ENCODE measurements at places on chromosomes 13 and 19.
A peak's percentile ranks its signal among the peaks of the same experiment; 100 is the strongest.

DNA sequence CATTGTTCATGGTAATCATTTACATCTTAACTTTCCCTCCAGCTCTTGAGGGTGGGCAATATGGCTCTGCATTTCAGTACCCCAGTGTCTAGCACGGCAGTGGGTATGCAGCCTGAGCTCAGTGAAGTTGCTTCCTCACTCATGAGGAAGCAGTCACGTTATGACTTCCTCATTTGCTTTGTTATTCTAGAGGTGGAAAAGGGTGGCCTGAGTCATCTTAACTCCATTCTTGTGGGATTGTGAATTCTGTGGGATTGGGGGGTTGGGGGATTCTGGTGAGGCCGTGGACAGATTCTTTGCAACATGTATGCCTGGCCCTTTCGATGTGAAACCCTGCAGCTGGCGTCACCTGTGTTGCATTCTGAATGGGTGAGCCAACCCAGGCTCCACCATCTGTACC is 406.7 kb upstream of the ZNF507 start:
- no peak for DNase-seq

DNA sequence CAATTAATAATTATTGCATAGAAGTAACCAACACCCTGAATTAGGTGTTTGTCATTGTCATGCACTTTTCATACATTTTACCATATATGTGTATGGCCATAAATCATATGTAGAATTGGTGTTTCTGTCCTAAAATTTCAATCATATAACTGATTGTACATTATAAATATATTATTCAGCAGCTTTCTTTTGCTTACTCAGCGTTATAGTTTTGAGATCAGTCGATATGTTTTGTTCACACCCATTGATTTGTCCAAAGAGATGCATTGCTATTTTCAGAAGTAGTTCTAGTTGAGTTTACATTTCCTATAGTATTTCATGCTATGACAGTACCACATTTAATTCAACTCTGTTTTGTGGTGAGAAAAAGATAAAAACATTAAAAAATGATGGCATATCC is 50.5 kb upstream of the PARP4 start:
- DNase-seq: no peak

GRCh38 chr19:3188627-3189596 is 3.2 kb downstream of the NCLN start:
- DNase-seq: no peak

- DNase-seq: peak; percentile 63
These were observed 6.1 kb downstream of the DHRS12 start for GRCh38 chr13:51797664-51798488.

- no peak for DNase-seq
These were observed 223.0 kb downstream of the TSHZ3 start for GRCh38 chr19:31126236-31126635.

- no peak for DNase-seq
These were observed 475.9 kb upstream of the HTR2A start for GRCh38 chr13:47372751-47373150.
